Activated B cell treated with CpG ODN at 0.5 μM for 24 hours (primary cell): ENCODE measurements at places on chromosomes 1 and 21. TPM values are rescaled to one million over a fixed set of nuclear protein-coding genes. Genes with fewer than 3 reads are reported as not detected.

OR2T4 gene
- total RNA-seq: not detected in 2 replicates

SYNC gene
- total RNA-seq: not detected in 2 replicates

IRF6 gene
- total RNA-seq: 0.42 and 0.81 TPM in 2 replicates

COX20 gene
- total RNA-seq: 37.1 and 37.6 TPM in 2 replicates

RNU1-4 gene
- total RNA-seq: 3,526 and 4,195 TPM in 2 replicates

CLDN17 gene
- not detected in 2 replicates for total RNA-seq
